AG09319 (cell line): ENCODE measurements at places on chromosomes 13 and 19.

- DNase-seq = no peak
Observed at GRCh38 chr19:37361994-37362393, 8.9 kb upstream of the ZNF527 start.

DNA sequence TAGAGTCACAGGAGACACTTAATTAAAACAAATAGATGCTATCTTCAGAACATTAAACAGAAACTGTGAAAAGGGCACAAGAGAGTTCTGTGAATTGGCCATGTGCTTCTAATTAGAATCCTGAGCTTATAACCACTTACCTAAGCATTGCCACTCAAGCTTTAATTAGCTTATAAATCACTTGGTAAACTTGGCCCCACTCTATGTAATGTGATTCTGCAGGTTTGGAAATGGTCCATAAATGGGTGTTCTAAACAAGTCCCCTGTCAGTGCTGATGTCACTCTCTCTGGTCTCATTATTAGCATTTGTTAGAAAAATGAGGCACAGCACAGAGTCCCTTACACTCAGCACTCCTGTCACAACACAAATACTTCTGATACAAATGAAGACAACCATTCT, 18.0 kb downstream of the ZNF91 start:
- no peak for DNase-seq

- DNase-seq = no peak
Observed at GRCh38 chr19:28169168-28169887, 1043.6 kb downstream of the UQCRFS1 start.

DNA sequence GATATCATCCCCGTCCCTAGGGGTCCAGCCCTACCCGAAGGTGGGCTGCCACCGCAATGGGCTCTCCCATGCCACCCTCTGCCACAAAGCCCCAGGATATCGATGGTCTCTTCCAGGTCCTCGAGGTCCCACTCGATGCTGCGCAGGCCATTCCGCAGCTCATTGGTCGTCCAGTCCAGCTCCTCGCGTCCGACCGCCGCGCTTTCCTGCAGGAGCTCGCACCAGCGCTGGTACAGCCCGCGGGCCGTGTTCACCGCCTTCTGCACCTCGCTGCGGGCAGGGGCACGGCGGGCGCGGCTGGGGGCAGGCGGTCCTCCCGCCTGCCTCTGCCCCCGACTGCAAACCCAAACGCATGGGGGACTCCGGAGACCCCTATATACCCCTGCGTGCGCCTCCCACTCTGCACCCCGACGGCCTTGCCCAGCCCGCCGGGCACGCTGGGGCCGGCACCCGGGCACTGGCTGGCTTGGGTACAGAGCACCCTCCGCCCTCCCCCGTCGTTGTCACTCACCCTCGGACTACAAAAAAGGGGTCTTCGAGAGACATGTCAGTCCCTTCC, 468 bp downstream of the STX10 start:
- DNase-seq = no peak

DNA sequence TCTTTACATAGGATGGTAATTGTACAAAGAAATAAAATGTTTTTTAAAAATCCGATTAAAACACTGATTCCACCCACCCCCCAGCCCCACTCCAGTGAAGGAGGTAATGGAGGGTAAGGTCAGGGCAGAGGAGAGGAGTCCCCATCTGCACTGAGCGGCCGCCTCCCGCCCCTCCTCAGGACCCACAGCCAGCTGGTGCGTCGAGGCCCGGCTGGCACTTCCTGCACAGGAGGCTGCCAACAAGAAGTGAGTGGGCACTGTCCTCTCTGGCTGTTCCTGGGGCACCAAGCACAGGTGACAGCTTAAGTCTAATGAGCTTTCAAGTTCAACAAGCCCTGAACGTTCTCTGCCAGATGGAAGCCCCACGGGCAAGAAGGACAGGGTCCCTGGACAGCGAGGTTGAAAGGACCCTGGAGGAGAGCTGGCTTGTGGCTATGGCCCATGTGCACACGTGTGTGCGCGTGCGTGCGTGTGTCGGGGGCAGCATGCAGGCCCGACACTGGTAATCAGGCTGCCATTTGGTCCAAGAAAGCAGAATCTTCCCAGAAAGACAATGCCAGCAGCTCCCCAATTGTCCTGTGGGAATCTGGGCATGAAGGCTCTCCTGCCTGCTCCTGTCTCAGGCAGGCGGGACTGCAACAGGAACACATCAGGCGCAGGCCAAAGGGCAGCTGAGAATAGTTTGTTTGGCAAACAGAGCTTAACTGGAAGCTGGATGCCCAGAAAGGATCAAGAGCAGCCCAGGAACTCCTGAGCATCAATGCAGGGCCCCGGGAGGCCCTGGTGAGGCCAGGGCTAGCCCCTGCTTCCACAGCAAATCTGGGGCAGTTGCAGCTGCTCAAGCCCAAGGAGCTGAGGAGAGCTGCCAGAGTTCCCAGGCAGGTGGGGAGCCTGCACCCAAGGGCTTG, 15.1 kb upstream of the EPHX3 start:
- no peak for DNase-seq

GRCh38 chr13:82758044-82758443, 1124.2 kb downstream of the SLITRK1 start:
- DNase-seq = no peak

- DNase-seq = peak; percentile 99
Observed at GRCh38 chr13:42747399-42747873, 33.9 kb upstream of the FAM216B start.

DNA sequence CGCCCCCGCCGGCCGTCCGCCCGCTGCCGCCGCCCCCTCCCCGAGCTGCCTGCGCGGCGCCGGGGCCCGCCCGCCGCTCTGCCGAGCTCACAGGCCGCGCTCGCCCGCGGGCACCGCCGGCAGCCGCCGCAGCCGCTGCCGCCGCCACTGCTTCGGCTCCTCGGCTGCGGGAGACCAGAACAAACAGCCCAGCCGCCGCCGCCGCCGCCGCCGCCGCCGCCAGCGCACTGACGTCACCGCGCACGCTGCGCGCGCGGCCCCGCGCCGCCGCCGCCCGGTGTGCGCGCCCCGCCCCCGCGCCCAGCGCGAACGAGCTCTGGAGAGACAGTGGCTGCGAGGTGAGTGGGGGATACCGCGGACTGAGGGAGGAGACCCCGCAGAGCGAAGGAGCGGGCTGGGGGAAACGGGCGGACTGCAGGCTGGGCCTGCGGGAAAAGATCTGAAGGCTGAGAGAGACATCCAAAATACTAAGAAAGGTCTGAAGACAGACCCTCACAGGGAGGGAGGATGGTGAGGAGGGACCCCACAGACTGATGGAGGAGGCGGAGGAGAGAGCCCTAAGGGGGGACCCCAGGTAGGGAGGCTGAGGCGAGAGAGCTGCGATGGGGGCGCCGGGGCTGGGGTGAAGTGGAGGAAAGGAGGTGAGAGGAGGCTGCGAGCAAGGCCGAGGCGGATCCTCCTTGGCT, at the start of gene BRD4:
TSS of gene BRD4 (minus strand) at position 229 of the 686 bp plus-strand sequence. CDS start 59,440 bp downstream, outside the sequence.
- no peak for DNase-seq

DNA sequence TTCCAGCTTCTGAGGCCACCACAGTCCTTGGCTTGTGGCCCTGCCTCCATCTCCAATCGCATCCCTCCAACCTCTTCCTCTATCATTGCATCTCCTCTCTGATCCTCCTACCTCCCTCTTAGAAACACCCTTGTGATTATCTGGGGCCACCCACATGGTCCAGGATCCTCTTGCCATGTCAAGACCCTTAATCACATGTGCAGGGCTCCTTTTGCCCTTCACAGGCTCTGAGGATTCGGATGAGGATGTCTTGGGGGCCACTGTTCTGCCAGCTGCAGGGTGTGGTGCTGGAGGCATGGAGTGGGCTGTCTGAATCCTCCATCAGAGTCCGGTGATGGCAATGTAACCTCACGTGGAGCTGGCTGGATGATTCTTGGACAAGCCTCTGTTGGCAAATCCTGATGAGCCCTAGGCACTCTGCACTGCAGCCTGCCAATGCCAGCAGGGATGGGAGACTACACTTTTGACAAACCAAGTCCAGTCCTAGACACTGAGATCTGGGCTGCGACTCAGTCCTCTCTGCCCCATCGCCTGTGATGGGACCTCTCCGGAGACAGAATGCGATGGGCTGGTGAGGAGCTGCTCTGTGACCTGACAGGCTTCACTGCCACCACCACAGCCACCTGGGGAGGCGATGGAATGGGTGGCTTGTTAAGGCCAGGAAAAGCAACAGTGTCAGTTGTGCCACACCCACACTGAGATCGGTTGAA, 61.2 kb downstream of the CCDC70 start:
- DNase-seq = no peak

GRCh38 chr13:110593430-110594130, 21.8 kb upstream of the NAXD start:
- no peak for DNase-seq

DNA sequence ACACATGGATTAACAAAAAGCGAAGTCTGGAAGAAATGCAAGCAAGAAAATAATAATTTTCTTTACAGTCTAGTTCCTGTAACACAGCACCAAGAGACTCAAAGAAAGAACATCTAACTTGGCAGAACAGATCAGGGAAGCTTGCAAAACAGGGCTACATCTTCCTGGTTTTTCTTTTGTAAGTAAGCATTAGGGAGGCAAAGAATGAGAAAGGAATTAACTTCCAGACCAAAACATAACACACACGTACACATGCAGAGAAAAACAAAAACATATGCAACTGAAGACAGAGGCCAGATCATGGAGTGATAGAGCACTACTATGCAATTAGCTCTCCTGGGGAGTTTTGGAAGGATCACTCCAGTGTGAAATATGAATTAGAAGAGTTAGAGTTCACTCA, 120.5 kb downstream of the DIAPH3 start:
- DNase-seq = peak; percentile 47

- DNase-seq = no peak
Observed at GRCh38 chr13:109667807-109668291, 118.5 kb downstream of the IRS2 start.

- DNase-seq = no peak
Observed at GRCh38 chr19:4304538-4305256, at the start of gene FSD1. FSD1 (plus strand) TSS chr19:4304598; CDS start chr19:4304747, 149 bp downstream.

- no peak for DNase-seq
Observed at GRCh38 chr19:28221736-28222135, 991.2 kb downstream of the UQCRFS1 start.

DNA sequence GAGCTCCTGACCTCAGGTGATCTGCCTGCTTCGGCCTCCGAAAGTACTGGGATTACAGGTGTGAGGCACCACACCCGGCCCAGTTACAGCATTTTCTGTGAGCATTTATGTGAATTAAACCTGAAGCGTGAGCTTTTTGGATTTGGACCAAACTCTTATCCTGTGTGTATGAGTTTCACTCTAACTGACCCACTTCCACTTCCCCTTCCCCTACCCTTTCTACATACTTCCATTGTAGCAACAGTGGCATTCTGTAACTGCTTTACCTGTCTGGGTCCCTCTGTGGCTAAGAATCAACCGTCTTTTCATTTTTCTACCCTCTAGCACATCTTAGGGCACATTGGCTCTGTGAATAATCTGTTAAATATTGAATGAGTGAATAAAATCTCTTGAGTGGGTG, 16.2 kb downstream of the FRY start:
- no peak for DNase-seq

- no peak for DNase-seq
Observed at GRCh38 chr13:79837741-79838450, 356.9 kb downstream of the NDFIP2 start.

DNA sequence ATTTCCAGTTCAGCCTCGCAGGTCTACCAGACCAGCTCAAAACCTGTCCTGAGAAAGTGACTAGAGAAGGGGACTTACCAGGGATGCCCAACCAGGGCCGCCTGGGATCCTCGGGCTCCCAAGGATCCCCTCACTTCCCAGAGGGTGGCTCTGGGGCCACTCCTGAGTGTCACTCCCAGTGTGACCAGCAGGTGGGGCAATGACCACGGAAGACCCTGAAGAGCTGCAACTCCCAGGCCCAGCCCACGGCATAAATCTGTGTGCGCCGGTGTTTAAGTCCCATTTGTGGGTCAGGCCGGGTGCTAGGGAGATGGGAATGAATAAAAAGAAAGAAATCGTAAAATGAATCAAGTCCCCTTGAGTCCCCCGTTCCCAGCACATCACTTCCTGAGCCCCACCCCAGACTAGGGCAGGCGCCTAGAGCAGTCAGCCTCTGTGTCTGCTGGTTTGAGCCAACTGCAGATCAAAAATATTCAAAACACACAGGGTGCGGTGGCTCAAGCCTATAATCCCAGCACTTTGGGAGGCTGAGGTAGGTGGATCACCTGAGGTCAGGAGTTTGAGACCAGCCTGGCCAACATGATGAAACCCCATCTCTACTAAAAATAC, 10.7 kb downstream of the PTGIR start:
- peak; percentile 51 for DNase-seq

GRCh38 chr19:3150739-3151329, 15.0 kb downstream of the GNA15 start:
- DNase-seq = no peak

- no peak for DNase-seq
Observed at GRCh38 chr13:76245211-76245610, 609.1 kb downstream of the LMO7 start.

DNA sequence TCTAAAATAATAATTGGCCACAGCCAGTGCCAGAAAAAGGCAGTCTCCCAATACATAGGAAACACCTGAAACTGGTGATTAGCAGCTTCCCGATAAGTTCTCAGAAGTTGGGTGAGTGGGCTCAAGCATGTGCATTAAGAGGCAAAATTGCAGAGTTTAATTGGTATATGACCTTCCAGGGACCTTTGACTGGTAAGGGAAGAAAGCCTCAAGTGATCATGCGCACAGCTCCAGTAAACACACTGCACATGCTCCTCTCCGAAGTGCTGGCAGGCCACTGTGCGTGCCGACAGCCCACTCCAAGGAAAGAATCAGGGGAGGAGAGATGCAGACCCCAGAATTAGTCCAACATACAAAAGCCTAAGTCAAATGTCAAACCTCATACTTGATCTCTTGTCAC, 18.9 kb upstream of the CEACAM8 start:
- no peak for DNase-seq

- no peak for DNase-seq
Observed at GRCh38 chr19:45913874-45914830, at the start of gene NANOS2. NANOS2 (minus strand) TSS chr19:45914778; CDS start chr19:45914693, 85 bp downstream.

DNA sequence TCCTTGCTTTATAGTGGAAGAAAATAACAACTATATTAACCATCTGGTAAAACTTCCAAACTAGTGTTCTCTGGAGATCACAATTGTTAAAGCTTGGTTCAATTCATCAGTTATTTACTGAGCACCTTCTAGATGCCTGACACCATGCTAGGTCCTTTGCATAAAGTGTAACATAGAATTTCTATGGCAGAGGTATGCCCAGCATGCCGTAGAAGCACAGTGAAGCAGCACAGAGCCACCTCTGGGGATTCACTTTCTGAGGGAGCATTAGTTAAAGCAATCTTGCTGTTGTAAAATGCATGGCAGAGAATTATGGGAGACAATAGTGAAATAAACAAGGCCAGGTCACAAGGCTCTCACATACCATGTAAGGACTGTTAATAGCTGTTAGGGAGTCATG, 75.2 kb downstream of the LRRC63 start:
- no peak for DNase-seq

- DNase-seq = no peak
Observed at GRCh38 chr13:42354241-42355091, 82.5 kb downstream of the AKAP11 start.
